ENCODE measurements at places on chromosomes 7 and 10. TPM values are rescaled to one million over a fixed set of nuclear protein-coding genes. Genes with fewer than 3 reads are reported as not detected.

GRCh38 chr10:110445871-110446270, 51.8 kb upstream of the DUSP5 start:
- no peak for DNase-seq

GRCh38 chr7:23955600-23956149, 245.7 kb downstream of the STK31 start:
- no peak for DNase-seq

- no peak for DNase-seq
These were observed 3.4 kb downstream of the ADRA2A start for GRCh38 chr10:111080224-111080623.

DNA sequence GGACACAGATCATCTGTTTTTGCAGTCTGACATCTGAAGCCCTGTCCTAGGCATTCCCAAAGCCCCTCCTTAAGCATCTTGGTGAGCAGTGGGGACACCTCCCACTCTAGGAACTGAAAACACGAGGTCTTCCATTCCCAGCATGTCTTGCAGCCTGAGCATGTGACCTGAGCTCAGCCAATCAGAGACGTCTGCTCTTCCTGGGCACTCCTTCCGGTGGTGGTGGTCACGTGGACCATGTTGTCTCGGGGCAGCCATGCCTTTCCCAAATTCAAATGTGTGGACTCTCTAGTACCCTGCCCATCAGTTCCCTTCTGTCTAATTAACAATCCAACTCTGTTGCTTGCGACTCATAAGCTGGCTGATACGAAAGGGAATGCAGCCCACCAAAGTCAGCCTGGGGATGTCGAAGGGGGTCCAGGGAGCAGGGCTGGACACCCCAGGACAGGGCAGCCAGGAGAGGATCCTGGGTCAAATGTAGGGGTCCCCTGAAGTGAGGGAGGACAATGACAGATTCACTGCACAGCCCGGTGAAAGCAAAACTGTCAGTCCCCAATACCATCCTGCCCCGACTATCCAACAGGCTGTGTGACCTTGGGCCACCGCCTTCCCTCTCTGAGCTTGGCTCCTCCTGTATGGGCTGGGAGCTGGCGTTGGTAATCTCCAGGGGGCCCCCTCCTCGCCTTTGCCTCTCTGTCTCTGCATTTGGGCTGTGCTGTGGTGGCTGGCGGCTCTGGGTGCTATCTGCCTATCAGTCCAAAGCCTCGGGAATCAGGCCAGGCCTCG, 57.4 kb upstream of the BAIAP2L1 start:
- no peak for DNase-seq

GRCh38 chr7:21326241-21326640, 101.6 kb upstream of the SP4 start:
- DNase-seq: no peak

- no peak for DNase-seq
These were observed 227.0 kb downstream of the BUB3 start for GRCh38 chr10:123381224-123381623.

DNA sequence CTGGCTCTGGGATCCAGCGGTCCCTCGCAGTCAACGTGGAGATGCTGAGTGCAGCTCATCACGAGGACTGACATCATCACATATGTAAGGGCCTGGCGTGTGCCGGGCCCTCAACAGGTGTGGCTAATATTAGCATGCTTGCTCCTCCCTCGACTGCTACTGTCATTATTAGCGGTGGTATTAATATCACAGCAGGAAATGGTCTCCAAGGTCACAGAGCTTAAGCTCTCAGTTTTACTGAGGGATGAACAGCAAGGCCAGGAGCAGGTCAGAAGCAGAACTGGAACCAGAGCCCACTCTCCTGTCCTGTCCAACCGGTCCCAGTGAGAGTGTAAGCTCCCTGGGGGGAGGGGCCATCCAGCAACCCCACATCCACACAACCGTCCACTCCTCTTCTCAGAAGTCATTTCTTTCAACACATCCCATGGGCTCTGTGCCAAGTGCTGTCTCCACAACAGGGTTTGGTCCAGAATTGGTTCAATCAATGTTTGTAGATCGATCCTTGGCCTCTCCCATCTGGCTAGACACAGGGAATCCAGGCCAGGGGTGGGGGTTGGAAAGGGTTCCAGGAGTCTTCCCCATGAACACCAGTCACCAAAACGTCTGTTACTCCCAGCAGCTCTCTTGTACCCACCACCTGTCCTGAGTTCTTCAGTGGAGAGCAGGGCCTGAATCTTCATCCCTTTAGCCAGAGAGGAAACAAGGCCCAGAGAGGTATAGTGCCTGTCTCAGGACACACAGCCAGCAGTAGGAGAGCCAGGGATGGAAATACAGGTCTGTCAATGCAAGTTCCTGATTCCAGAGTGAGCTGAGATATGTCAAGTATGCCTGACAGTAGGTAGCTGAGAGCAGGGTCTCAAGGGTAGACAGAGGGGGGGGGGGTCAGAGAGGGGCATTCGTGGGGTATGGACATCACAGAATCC, 45.3 kb upstream of the ZMIZ1 start:
- no peak for DNase-seq

DNA sequence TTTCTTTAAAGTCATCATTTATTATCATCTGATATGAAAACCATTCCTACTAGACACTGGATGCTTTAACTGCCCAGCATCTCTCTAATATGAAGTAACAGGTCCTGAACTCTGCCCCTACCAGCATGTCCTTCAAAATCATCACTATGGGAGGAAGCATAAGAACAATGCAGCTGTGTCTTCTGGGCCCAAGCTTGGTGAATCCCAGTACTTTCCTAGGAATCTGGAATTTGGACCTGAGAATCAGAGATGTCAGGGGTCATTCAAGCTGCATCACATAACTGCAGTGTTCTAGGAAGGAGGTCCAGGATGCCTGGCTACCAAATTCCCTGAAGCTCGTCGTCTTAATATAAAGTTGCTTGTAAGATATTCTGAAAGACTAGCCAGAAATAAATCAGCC, 182.7 kb downstream of the AHR start:
- no peak for DNase-seq

DNA sequence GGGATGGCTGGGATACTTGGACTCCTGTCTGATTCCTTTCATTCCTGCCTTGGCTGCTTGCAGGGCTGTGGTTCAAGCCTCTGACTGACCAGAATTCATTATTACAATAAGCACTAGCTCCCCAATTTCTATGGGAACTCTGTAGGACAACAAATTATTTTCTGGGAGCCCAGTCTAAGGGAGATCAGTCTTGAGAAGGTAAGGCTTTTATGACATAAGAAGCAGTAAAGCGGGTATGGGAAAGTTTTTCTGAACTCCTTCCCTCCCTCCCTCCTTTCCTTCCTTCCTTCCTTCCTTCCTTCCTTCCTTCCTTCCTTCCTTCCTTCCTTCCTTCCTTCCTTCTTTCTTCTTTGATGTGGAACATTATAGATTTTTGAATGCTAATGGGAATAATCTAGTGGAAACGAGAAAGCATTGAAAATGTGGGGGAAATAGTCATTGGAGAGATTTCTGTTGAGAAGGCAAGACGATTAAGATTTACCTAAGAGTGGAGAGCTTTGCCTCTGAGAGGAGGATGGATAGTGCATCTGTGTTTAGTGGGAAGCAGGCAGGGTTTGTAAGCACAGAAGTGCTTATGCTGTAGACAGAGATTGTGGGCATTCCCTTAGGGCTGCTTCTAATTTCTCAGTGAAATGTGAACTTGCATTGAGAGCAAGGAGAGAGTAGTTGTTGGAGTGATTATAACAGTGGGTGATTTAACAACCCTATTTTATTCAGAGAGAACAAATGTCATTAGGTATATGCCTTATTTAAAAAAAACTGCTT, 201.5 kb downstream of the DNAJB9 start:
- DNase-seq: no peak

DNA sequence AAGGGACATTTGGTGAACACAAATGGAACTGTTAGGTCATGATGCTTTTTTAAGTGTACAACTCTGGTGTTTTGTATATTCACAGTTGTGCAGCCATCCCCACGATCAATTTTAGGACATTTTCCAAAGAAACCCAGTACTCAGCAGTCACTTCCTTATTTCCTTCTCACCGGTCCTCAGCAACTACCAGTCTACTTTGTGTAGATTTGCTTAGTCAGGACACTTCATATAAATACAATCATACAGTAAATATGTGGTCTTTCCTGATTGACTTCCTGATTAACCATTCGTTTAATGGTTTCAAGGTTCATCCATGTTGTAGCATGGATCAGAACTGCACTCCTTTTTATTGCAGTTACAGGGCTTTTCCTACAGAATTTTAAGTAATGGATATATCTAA, 14.4 kb downstream of the SGPL1 start:
- no peak for DNase-seq

DNA sequence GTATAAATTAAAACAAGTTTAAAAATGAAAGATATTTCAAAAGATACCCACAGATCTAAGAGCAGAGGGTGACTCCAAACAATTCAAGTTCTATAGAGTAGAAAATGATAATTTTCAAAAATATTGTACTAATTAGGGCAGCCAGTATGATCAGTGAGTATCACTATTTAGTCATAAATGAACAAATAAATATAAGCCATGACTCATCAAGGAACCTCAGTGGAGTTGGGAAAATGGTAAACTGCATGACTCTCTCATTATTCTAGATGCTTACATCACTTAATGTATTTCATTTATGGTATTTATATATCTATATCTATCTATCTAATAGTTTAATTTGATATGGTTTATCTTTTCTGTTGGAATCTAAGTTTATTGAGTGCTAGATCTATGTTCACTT, 94.3 kb downstream of the THSD7A start:
- peak; percentile 39 for DNase-seq

DNA sequence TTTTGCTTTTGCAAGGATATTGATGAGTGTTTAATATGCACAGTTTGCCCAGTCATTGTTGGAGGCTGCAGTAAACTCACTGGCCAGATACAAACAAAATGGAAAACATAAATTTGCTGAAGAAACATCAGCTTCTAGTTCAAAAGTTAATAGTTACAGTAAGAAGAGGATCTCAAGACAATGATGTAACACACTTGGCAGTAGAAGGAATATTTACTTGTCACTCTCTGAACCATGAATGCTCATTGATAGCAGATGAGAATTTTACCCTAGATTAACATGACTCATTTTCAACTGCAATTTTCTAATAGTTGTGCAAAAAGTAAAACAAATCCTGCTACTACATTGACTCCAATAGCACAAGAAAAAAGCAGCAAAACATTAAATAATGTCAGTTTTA, 47.7 kb downstream of the VWC2 start:
- no peak for DNase-seq

- DNase-seq: peak; percentile 23
These were observed 21.9 kb upstream of the VSIR start for GRCh38 chr10:71795248-71795647.

DNA sequence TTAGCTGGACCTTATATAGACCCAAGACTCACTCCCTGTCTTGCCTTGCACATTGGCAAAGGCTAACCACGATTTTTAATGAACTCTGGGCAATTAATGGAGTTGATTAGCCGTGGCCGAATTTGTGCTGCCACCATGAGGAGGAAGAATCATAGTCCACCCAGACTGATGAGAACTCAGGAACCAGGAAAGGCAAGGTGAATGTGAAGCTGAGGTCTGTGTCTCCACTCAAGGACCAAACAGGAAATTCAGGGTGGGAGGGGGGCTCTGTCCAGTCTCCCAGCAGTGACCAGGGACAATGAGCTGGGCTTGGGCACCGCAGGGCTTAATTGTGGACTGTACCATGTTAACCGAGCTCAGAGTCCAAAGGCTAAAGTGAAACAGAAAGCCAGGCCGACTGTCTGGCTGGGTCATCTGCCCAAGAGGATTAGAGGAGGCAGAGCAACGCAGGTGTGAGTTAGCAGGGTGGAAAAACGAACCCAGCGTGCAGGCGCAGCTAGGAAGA, 127.0 kb upstream of the JCAD start:
- DNase-seq: no peak

GRCh38 chr10:8224591-8224990, 170.1 kb downstream of the GATA3 start:
- no peak for DNase-seq

DNA sequence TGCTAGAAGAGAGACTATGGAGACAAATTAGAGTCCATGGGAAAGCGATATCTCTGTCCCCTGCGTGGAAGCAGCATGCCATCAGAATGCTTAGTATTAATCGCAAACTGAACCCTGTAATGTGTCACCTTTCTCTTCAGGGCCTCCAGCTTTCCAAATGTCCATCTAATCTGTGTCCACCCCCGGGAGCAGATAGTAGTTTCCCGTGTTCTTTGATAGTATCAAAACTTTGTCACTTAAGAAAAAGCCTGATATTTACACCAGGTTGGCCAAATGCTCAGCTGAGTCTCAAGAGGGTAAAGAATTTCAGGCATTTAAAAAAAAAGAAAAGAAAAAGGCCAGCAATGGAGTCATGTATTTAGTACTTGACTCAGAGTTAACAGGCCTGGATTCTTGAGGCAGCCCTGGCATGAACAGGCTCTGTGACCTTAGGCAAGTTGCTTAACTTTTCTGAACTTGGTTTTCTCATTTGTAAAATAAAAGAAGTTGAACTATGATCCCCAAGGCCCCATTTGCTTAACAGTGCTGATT, 10.4 kb upstream of the GSAP start:
- peak; percentile 63 for DNase-seq

DNA sequence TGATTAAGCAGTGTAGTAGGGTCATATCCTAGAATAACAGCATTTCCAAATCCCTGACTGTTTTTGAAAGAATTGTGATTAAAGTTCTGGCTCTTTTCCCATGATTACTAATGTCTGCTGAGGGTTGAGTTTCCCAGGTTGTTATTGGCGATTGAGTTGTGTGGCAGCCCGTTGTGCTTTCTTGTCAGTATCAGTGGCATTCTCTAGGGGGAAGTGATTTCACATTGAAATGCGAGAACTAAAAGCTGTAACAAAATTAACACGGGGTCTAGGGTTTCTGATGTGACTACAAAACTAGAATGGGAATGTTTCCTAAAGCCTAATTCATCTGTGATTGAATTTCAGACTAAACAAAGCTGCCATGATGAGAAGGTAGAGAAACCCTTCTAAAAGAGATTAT, 349.4 kb downstream of the EXOC4 start:
- DNase-seq: peak; percentile 69

CYP26C1 gene
- 0.01 TPM for polyA plus RNA-seq

BRI3 gene
- 68.3 TPM for polyA plus RNA-seq

GPNMB gene
- polyA plus RNA-seq: 0.14 TPM

EPO gene
- polyA plus RNA-seq: not detected

CDK1 gene
- 17.1 TPM for polyA plus RNA-seq

TAS2R5 gene
- polyA plus RNA-seq: 0.32 TPM
